ENCODE measurements at places on chromosomes 12 and 14. TPM values are rescaled to one million over a fixed set of nuclear protein-coding genes. Genes with fewer than 3 reads are reported as not detected.

DNA sequence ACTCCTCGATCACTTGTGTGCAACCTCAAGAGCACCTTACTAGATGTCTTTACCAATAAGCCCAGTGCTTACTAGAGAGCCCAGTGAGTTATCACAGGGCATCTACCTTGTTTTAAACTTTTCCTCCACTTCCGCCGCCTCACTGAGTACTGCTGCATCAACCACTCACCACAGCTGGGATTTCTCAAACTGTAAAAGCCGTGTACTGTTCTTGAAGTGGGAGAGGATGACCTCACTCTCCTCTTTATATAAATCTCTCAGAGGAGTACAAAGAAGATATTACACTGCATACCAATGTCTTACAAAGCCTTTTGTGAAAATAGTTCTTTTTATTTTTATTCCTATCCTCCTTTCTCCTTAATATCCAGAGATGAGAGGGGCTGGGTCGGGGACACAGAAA lies 94.1 kb downstream of the PLCZ1 start:
- DNase-seq, result no peak

GRCh38 chr12:76346798-76347420 lies 1.3 kb downstream of the BBS10 start:
- no peak for DNase-seq

- DNase-seq, result no peak
Observed at GRCh38 chr12:75971253-75971652, 60.3 kb downstream of the PHLDA1 start.

DNA sequence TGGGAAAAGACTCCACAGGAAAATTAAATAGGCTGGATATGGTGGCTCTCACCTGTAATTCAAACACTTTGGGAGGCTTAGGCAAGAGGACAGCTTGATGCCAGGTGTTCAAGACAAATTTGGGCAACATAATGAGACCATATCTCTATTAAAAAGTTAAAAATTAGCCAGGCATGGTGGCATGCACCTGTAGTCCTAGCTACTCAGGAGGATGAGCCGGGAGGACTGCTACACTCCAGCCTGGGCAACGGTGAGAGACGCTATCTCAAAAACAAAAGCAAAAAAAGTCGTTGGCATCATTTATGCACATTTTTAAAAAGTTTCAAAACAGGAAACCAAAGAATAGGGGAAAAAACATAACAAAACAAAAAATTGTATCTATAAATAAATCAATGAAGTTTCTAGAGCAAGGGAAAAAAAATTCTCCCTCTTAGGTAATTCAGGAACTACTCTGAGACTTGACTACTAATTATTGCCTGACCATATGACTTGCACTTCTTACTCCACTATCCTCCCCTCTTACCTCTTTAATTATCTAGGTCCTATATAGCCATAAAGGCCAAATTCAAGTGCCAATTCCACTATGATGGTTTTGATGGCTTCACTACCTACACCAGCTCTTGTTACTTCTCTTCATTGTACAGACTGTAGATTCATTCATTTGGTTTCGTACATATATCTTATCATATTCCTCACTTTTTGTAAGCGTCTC lies 1.6 kb downstream of the METTL3 start:
- no peak for DNase-seq

GPR84 gene
- 0.29 TPM for total RNA-seq

DNA sequence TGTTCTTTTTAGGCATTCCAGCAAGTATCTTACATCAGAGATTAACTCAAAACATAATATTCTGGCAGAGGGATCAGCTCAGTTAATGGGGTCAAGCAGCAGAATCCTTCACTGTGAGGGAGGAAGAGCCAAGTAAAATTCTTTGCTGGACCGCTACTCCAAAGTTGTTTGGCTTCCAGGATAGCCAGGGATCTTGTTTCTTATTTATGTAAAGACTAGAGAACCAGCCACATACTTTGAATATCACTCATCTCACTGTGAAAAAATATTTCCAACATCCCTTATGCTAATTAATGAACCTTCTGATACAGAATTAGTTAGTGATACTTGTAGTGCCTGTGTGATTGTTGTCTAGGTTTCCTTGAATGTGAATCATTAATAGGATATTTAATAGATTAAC lies 94.2 kb downstream of the PLEKHA5 start:
- no peak for DNase-seq

RNASE7 gene
- not detected for total RNA-seq

DNA sequence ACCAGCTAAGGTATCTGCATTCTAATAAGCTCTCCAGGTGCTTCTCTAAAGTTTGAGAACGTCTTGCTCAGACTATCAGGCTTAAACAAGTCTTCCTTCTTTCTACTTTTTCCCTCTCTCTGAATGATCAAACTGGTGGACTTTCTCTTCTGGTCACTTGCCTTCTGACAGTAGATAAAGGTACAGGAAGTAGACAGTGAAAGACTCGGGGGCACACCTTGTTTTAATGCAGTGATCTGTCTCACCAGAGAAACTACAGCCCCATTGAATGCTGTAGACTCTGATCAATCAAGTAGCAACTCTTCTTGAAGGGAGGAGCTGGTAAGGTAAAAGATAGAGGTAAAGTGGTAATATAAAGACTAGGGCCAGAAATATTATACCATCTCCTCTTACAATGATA lies 48.1 kb upstream of the ATXN7L3B start:
- DNase-seq, result no peak

RND1 gene
- total RNA-seq, result 0.79 TPM

DNA sequence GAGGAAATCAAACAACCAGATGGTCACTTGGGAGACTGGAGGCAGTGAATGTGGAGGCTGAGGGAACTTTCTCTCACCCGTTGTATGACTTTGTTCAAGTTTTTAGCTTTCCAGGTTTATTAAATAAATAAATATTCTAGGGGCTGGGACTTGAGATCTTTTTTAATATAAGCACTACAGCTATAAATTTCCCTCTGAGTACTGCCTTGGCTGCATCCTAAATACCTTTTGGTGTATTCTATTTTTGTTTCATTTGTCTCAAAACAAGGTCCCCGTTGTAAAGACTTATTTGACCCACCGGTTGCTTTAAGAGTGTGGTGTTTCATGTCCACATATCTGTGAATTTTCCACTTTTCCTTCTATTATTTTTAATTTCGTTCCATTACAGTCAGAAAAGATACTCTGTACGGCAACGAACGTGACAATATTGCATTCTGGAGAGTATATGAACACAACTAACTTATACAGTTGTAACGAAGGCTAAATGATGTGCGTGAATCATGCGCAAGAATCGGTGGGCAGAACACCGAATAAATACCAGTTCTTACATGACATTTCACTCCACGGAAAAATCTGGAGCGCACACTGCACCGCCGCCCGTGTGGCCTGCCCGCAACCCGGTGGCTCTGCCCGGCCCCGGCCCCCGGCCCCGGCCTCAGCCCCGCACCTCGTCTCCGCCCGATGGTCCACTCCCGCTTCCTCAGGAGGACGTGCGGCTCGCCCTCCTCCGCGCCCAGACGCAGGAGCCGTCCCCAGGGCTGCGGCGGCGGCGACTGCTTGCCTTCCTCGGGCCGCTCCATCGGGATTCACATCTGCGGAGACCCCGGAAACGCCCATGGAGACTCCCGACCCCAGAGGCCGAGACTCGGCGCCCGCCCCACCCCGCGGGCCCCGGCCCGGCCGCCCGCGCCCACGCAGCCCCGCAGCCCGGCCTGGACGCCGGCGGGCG lies 602 bp downstream of the CHFR start:
- no peak for DNase-seq

AHNAK2 gene
- 7.1 TPM for total RNA-seq

GRCh38 chr12:116171549-116171948 lies 105.9 kb downstream of the MED13L start:
- DNase-seq, result no peak

DNA sequence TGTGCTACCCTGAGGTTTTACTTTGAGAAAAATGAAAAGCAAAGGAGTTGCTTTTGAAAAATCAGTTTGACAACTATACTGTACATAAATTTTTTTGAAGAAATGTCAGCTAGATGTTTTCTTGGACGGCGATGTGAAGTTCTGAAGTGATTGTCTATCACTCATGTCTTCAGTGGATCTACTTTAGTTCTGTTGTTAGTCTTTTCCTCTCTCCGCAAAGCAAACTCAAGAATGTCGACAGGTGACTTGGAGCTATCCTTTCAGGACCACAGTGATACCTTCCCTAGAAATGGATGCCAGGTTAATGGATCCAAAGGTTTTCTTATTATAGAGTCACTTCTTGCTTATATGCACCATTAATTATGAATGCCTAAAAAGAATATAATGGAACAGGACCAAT lies 1.2 kb downstream of the PTPRO start:
- no peak for DNase-seq

CPSF6 gene
- 42.4 TPM for total RNA-seq

- no peak for DNase-seq
Observed at GRCh38 chr12:99552022-99552421, 95.5 kb upstream of the GARIN6 start.

DNA sequence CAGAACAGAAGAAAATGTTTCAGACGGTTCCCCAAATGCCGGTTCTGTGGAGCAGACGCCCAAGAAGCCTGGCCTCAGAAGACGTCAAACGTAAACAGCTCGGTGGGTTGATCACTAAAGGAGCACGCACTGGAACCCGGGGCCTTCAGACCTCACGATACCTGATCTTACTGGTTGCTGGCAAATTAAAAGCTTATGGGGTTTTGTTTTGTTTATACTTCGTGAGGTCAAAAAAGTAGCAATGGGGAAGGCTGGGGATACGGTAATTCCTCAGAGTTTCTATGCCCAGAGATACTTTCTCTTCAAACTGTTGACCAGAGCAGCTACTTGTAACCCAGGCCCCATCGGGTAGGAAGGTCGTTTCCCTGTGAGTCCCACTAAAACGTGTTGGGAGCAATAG lies 1.7 kb downstream of the CDKN1B start:
- no peak for DNase-seq

RERGL gene
- 3.4 TPM for total RNA-seq

Measured in left cardiac atrium (tissue), 4 donors.